Osteocyte (in vitro differentiated cells): ENCODE measurements at places on chromosomes 7 and 10. TPM values are rescaled to one million over a fixed set of nuclear protein-coding genes. Genes with fewer than 3 reads are reported as not detected.

GRCh38 chr10:83647526-83647925 lies 491.8 kb upstream of the GHITM start:
- DNase-seq = no peak

- DNase-seq = peak; percentile 85
Measured at GRCh38 chr10:11017570-11018431, at the start of gene CELF2. CELF2 (plus strand) TSS chr10:11017872; CDS start chr10:11018090, 218 bp downstream.

- DNase-seq = no peak
Measured at GRCh38 chr10:17227367-17228090, 512 bp upstream of the VIM start.

DNA sequence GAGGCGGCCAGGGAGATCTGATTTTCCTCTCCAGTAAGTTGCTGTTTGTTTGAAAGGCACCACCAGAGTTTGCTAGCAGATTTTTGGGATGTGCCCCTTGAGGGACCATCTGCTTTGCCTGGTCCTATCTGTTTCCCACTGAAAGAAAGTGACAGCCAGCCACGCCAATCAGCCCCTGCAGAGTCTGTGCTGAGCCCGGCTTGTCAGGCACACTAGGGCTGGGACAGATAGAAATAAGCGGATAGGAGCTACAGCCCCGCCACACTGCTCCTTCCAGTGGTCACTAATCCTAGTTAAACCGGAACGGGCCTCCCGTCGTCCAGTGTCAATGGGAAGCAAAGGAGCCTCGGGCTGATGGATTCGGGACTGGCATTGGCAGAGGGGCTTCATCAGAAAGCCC lies 161.9 kb upstream of the PRR15 start:
- DNase-seq = no peak

GRCh38 chr7:41567731-41568114 lies 135.2 kb downstream of the INHBA start:
- DNase-seq = no peak

DNA sequence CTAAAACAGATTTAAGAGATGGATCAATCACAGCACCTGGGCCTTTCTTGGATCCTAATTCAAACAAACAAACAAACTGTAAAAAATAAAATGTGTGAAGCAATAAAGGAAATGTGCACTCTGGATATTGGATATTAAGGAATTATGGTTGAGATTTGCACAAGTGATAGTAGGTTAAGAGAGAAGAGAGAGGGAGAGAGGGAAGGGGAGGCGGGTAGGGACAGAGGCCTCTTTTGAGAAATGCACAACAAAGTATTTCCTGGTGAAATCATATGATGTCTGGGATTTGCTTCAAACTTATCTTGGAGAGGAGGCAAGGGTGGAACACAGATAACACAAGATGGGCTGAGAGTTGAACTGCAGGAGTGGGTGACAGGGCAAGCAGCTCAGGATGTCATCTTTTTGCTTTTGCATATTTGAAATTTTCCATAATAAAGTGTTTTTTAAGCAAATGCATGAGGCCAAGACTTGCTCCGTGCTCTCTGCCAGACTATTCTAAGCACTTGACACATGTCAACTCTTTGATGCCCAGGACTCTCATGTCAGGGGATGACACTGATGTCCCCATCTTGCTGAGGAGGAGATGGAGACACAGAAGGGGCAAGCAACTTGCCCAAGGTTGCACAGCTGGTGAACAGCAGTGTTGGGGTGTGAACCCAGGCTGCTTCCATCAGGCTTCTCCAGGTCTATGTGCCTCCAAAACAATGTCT lies 9.1 kb upstream of the AEBP1 start:
- no peak for DNase-seq

NKX2-3 gene
- total RNA-seq = not detected in 2 replicates

PROSER2 gene
- 7.1 and 8.8 TPM in 2 replicates for total RNA-seq

PTPRZ1 gene
- total RNA-seq = 0.38 TPM in 1 of 2 replicates, not detected in the other

HOXA1 gene
- not detected in 2 replicates for total RNA-seq
